ENCODE measurements at places on chromosomes 3 and 15.
A peak's percentile ranks its signal among the peaks of the same experiment; 100 is the strongest.

- DNase-seq = no peak
Measured at GRCh38 chr3:138933981-138934691, 12.8 kb downstream of the FOXL2 start.

- DNase-seq = no peak
Measured at GRCh38 chr3:194100856-194101390, 35.0 kb upstream of the HES1 start.

DNA sequence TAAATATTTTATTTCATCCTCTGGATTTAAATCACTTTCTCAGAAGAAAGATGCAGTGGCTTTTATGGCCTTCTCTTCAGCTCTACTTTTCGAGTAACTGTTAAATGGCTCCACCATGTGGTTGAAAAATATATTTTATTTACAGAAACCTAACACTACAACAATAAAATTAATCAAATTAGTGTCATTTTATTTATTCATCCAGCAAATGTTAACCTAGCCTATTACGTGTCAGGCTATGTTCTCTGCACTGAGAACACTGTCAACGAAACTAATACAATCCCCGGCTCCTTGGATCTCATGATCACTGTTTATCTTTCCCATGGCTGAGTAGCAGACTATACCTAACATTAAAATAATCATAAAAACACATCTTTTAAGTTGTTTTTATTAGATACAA, 148.0 kb upstream of the OSTN start:
- DNase-seq = peak; percentile 70

DNA sequence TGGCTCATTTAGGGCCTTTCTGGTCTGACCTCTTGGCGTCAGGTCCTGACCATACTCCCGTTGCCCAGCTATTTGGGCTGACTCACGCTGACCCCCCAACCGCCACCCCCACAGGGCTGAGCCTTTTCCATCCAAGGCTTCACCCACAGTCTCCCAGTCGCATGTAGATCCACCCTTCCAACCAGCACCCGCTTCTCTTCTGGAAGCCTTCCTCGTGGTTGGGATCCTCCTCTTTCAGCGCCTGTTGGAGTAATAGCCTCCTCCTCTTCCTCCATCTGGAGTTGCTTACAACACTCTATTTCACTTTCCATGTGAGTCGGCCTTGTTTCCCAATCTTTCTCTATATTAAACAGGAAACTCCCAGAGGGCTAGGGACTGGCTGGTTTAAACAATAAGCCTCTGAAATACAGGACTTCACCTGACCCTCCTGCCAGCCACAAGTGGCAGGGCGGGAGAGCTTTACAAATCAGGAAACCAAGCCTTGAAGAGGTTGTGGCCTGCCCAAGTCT, 2.1 kb upstream of the ALAS1 start:
- no peak for DNase-seq

DNA sequence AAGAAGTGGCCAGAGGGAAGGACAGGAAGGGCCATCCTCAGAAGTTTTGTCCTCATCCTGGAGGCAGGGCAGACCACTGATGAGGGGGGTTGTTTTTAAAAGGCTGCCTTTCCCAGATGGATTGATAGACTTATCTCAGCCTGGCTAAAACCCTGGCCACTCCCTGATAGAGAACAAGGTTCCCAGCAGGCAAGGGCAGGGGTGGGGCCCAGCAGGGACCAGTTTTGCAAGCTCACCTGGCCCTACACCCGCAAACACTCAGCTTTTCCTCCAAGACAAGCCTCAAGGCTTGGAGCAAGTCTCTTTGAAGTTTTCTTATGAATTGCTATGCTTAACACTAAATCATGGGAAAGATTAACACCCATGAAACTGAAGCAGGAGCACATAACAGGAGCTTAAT, 9.1 kb downstream of the LIPC start:
- no peak for DNase-seq

DNA sequence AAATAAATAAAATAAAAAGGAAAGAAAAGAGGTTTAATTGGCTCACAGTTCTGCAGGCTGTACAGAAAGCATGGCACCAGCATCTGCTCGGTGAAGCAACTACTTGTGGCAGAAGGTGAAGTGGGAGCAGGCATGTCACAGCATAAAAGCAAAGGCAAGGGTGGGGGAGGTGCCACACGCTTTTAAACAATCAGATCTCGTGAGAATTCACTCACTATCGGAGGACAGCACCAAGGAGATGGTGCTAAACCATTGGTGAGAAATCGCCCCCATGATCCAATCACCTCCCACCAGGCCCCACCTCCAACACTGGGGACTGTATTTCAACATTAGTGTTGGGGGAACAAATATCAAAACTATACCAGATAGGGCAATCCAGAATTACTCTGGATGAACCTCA, 15.3 kb downstream of the SCG3 start:
- DNase-seq = no peak

DNA sequence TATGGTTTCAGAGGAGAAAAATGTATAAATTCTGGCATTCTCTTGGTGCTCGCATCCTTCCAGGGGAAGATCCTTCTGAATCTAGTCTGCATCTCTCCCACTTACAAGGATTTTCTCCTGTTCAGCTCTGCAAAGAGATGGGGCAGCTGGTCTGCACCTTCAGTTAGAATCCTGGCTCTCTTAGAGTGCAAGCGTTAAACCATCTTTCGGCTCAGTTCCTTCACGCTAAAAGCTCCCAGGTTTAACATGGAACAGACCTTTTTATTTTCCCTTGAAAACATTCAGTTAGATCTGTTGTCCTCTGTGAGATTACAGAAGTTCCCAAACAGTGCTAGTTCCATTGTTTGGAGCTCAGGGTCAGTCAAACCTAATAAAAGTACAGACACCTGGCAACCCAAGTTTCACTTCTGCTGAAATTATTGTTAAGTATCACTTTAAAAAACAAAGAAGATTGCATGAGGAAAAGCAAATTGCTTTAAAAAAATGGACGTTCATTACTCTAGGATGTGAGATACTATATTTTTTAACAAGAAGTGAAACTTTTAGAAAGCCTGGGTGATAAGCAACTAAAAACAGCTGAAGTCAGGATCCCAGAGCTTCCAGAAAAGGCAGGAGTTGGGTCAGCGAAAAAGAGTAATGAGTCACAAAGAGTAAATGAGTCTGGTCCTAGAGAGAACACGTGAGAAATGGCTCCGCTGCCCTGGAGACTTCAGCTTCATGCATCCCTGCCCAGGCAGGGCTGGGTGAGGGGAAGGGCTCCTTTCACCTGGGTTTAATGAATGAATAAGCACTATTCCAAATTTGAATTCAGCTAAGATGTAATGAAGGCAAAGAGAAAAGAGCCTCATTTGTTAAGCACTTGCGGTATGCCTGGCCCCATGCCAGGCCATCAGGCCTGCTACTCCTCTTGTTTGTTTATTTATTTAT, 63.3 kb downstream of the ABTB1 start:
- no peak for DNase-seq

DNA sequence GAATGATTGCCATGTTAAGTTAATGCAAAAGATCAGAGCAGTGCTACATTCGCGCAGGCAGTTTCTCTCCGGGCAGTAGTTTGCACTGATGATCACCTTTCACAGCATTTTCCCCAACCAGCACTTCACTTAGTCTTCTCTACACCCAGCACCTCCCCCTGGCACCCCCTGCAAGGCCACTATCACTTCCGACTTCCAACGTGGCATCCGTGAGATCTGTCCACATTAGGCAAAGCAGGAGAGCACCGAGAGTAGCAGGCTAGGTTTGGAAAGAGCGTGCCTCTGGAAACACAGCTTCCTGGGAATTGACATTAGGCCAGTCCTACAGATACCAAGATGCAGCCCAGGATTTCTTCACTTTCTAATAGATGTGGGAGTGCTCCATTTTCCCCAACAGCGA, 180.2 kb upstream of the CDIN1 start:
- no peak for DNase-seq

DNA sequence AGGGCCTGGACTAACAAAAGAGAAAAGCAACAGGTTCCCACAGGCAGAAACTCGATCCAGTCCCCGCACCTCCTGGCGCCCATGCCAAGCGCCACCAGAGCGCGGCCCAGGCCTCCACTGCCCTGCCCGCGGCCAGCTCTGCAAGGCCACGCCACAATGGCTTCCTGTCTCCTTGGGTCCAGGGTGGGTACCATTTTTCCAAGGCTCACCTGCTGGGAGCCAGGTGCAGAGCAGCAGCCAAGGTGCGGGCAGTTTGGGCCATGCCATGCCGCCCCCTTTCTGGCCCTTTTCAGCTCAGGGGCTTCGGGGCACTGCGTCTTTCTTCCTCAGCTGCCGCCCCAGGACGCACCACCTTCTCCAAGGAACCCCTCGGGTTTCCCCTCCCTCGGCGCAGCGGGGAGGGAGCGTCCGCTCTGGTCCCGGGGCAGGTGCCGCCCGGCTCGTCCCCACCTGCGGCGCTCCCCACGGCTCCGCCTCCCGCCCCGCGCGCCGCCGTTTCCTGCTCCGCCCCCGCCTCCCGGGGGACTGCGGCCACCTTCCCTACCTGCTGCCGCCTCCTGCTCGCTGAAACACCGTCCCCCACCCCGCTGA, at the start of gene ILDR1:
Gene ILDR1 (minus strand): TSS at position 437 of the 591 bp plus-strand sequence. CDS start 170 bp downstream, at position 267.
- DNase-seq = no peak

DNA sequence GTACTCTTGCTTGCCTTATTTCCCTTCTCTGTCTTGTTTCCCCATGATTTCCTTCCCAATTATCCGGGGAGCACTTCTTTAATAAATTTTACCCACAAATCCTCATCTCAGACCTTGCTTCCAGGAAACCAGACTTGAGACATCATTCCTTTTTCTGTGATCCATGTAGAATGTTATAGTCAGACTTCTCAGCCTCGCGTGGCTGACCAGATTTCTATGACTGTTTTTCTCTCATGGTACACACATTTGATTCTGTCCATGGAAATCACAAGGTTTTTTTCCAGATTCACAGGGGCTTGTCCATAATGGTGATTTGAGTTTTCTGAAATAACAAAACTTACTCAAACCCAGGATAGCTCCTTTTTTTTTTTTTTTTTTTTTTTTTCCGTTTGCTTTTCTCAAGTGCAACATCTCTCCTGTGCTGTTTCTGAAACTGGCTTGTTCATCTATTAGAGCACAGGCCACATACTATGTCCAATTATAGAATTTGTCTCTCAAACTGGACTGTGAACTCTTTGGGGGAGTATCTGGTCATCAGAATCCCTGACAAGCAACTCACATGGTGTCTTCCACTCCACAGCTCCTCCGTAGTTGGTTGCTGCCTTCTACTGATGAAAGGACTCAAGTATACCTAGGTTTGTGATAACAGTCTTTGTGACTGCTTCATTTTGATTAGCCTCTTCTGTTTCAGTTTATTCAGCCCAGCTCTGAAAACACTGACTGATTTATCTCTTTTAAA, 50.8 kb downstream of the RBMS3 start:
- DNase-seq = no peak

- DNase-seq = no peak
Measured at GRCh38 chr3:114057011-114057347, 442 bp downstream of the QTRT2 start.

GRCh38 chr3:40116478-40117177, 192.9 kb upstream of the EIF1B start:
- DNase-seq = no peak

GRCh38 chr3:135090020-135090717, 295.1 kb downstream of the EPHB1 start:
- no peak for DNase-seq

GRCh38 chr3:40504636-40505430, 1.0 kb upstream of the ZNF620 start:
- DNase-seq = no peak

- no peak for DNase-seq
Measured at GRCh38 chr3:130907966-130908365, 14.1 kb downstream of the ATP2C1 start.

All from KBM-7 (cell line).